ENCODE measurements at places on chromosomes 2 and 18. TPM values are rescaled to one million over a fixed set of nuclear protein-coding genes. Genes with fewer than 3 reads are reported as not detected.
A peak's percentile ranks its signal among the peaks of the same experiment; 100 is the strongest.

Gene DTNB
- total RNA-seq, result 4.3 TPM

Gene OSBPL6
- total RNA-seq, result 8.0 TPM

Gene PHLPP1
- 8.7 TPM for total RNA-seq

Gene CD302
- 11.7 TPM for total RNA-seq

Gene RMND5A
- total RNA-seq, result 106 TPM

Gene PAX8
- 0.20 TPM for total RNA-seq

Gene RGPD3
- total RNA-seq, result 0.07 TPM

Gene LRP2
- not detected for total RNA-seq

Gene SLC30A3
- total RNA-seq, result 10.6 TPM

DNA sequence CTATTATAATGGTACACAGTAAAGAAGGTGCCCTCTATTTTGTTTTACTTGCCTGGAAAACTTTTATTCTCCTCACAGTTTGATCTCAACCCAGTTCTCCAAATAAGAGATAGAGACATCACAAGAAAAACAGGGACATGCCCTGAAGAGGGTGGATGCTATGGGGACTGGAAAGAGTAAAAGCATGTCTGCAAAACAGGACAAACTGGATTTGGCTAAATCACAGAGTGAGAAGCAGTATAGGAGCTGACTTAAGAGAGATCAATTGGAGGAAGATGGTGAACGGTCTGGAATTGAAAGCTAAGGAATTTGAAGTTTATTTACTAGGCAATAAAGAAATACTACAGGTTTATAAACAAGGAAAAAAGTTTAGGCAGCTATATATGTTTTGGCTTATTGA, 33.0 kb downstream of the SP140L start:
- no peak for DNase-seq

DNA sequence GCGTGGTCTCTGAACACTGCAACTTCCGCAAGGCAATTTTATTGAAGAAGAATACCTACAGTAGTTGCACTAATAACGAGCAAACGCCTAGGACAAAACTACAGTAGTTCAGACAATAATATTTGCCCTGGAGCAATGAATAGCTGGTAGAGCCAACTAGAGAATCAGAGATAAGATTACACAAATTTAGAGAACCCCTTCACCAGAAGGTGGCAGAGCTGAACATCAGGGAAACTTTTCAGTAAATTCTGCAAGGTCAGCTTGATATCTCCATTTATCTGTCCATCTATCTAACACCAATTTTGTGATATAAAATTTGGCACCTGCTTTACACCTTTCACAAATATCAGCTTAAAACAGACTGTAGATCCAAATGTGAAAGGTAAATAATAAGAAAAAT, 43.8 kb downstream of the CDH19 start:
- DNase-seq, result no peak

- no peak for DNase-seq
Observed at GRCh38 chr2:30038419-30038818, 108.4 kb upstream of the YPEL5 start.

GRCh38 chr2:219744600-219744999, 117.2 kb downstream of the SLC4A3 start:
- no peak for DNase-seq

DNA sequence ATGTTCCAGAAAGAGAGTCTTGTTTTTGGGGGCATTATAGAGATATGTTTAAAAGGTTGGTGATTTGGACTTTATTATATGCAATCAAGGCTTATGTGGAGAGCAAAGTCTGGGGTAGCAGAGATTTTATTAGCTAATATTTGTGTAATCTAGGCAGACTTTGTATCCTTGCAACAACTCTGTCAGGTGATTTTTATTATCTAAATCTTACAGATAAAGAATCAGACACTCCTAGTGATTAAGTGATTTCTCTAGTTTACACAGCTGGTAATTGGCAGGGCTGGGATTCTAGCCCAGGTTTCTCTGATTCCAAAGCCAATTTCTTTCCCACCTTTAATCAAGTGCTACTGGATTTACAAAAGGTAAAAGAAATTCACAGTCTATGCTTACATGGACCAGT, 33.3 kb upstream of the NCK2 start:
- no peak for DNase-seq

- no peak for DNase-seq
Observed at GRCh38 chr2:210269148-210269547, 43.9 kb upstream of the ACADL start.

DNA sequence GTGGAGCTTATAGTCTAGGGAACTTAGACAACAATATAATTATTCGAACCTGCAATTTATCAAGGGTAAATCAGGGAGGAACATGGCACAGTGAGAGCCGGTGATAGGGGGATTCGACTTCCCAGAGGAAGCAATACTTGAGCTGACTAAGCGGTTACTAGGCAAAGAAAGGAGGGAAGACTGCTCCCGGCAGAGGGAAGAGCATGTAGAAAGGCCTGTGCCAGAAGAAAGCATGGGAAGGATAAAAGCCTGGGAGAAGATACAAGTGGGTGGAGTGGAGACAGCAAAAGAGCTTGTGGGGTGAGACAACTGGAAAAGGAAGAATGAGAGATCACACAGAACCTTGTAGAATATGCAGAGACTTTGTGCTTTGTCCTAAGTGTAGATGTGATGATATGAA, 93.3 kb downstream of the MARCHF4 start:
- no peak for DNase-seq

DNA sequence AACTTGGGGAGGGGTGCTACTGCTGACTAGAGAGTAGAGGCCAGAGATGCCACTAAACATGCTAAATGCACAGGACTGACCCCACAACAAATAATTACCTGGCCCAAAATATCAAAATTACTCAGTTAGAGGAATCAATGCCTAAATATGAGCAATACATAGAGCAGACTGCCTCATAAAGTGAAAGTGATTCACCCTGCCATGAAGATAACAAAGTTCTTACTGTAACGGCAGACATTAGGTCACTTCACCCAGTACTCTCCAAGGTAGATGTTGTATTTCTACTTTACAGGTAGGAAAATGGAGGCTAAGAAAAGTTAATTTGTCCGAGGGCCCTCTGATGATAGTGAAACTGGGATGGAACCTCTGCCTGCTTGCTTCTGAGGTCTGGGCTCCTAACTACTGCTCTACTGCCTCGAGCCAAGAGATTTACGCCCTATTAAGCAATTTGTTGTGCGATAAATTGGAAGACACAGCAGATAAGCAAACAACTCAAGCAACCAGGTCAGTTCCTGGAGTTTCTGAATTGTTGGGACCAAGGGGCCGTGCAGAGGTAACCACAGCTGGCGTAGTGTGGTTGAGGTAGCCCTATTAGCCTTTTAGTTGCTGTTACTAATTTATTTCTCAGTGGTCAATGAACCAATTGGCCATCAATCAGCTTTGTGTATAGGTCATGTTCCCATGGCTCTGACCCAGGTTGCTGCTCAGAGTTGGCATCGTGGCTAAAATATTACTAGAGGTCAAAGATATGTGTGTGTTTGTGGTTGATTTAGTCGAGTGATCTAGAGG, 4.8 kb downstream of the DHRS9 start:
- DNase-seq, result no peak

DNA sequence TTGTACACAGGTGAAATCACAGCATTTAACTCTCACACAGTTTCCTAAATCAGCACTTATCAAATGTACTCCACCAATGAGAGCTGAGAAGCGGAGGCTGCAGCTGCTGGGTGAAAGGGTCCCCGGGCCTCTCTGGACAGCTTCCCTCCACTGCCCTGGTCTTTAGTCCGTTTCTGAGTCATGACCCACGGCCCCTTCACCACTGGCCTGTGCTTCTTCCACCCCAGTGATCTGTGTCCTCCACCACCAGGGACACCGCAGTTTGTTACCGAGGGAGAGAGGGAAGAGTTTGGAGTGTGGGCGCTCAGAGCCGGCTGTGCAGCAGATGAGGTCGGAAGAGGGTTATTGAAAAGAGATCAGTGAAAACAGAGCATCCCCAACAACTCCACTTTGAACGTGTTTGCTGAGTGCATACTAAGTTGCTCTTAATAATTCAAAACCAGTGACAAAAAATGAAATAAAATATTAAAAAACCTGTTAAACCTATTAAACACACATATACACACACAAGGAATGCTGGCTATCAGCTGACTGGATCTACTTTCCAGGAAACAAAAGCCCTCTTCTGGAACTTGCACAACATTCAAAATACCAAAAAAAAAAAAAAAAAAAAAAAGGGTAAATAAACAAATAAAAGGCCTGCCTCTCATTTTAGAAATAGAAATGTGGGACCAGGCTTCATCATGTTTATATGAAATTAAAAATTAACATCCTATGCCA, 54.1 kb downstream of the PXDN start:
- no peak for DNase-seq

DNA sequence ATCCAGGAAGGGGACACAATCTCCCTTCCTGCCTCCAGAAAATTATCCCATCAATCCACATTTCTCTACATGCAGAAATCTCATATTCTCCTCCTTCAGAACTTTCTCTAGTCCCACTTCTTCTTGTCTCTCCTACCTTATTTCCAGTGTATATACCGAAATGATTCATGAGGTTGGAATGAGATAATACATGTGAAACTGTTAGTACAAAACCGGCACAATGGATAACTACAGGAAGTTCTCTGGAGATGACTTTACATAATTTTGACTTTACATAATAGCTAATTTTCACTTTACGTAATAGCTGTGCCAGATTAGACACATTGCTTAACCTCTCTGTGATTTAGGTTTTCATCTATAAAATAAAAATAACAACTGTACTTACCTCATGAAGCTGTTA, 801.3 kb downstream of the ERBB4 start:
- DNase-seq, result no peak

DNA sequence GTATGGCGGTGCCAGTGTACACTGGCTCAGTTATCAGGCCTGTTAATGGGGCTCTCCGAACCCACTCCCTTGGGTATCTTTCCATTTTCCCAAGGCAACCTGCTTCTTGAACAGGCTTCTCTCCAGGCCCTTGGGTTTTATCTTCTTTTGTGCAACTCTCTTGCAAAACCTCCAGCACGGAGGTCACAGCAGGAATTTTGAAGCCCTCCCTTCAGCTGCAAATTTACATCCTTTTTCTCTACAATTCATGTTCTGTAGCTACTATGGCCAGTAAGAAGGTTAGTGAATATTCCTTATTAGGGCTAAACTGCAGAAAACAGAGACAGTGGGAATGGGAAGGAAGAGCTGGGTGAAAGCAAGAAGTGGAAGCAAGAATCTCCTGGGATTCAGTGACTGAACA, 10.4 kb upstream of the NPAS2 start:
- no peak for DNase-seq

DNA sequence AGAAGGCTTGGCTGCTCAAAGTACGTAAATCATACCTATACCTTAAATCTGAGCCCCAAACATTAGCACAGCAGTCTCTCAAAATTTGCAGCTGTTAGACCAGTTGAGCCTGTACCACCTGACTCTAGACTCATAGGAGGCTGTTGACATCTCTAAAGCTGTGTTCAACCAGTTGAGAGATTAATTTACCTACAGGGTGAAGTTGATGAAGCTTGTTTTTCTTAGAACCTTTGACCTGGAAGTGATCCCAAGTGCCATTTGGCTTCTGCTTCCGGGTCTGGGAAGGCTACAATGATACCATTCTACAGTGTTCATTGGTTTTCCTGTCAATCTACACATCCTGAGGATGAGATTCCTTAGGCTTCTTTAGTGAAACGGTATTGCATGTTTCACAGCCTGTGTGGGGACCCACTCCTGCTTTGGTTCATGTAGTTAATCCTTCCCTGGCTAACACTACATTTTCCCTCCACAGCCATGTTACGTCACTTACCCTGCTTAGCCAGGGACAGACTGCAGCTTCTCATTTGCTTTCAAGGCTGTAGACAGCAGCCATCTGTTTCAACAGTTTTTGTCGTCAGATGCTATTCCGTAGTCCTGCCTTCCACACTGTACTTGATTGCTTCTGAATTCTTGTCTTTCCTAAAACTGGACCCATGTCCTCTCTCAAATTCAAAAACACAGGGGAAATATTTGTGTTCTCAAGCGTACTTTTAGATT, 4.7 kb upstream of the IL1RL2 start:
- DNase-seq, result peak; percentile 44

GRCh38 chr2:236402033-236402790, 138.0 kb upstream of the ASB18 start:
- DNase-seq, result no peak

- DNase-seq, result no peak
Observed at GRCh38 chr2:226190479-226191252, 609.0 kb downstream of the IRS1 start.

GRCh38 chr2:24827321-24828237, 34.4 kb downstream of the CENPO start:
- peak; percentile 86 for DNase-seq

DNA sequence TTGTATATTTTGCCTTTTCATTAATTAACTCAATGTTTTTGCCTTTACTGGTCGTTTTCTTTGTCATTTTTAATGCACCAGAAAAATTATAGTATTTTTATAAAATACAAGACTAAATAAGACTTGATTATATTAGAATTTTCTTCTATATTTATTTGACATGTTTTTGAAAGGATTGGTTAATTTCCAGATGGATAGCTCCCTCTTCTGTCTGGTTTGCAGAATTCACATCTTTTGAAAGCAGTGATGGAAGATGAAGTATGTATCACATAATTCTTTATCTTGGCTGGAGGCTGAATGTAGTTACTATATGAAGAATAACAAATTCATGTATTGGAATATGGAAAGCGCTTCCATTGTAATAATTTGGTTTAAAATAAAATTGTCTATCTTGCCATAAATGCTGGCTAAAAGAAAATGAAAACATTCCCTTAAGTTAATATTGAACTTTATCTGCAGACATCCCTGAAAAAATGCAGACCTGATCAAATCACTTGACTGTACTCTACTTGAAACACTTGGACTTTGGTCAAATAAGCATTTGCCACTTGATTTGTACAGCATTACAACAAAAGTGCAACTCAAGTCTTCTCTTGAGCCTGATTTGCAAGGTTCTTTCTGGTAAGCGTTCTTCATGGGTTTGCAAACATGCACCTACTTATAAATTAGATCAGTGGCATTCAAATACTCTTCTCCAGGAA, 86.3 kb upstream of the EFEMP1 start:
- no peak for DNase-seq

GRCh38 chr18:26809346-26809745, 56.2 kb downstream of the AQP4 start:
- no peak for DNase-seq

GRCh38 chr2:240322991-240323390, 112.5 kb upstream of the GPC1 start:
- no peak for DNase-seq

DNA sequence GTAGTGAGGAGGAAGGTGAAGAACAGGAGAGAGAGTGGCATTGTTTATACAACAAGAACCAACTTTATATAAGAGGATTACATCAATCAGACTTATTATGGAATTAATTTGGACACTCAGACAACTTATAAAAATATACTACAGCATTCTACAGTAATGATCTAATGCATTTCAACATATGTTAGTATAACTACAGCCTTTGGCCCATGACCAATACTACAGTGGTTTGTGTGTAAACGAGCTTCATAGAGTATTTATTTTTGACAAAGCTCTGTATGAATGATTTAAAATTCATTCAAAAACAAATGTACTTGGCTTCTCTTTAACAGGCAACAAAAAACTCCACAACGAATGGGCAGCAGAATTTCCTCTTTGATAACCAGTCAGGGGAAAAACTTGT, 72.8 kb downstream of the ZNF521 start:
- no peak for DNase-seq

- DNase-seq, result peak; percentile 64
Observed at GRCh38 chr2:7097353-7097895, 180.2 kb downstream of the RNF144A start.

Measured in heart right ventricle (tissue), 16 donors.